Endothelial cell (in vitro differentiated cells): ENCODE measurements at places on chromosomes 3 and 15. TPM values are rescaled to one million over a fixed set of nuclear protein-coding genes. Genes with fewer than 3 reads are reported as not detected.

DNA sequence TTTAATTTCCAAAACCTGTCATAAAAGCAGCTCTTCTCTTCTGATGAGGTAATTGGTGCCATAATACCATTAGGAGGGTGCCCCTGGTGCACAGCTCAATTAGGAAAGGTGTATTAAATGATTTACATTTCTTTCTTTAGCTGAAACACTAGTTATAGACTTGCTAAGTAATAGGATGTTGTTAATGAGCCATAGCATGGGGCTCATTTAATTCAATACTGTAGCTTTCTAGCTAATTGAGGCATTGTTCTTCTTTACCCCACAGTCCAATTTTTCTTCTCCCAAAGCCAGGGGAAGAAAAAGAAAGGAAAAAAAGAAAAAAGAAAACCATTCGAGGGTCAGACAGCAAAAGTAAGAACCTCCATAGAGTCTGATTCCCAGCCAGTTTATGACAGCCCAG, 164.0 kb upstream of the HES1 start:
- H3K4me1 ChIP-seq = peaks cover 41% of the 10 kb centered on the region
- H3K27me3 ChIP-seq = peaks cover 3% of the 10 kb centered on the region
- H3K27ac ChIP-seq = no peak overlapping the region
- no peak overlapping the region for H3K4me3 ChIP-seq

GRCh38 chr15:66829551-66830121, 127.6 kb downstream of the SMAD6 start:
- peaks cover 5% of the 10 kb centered on the region for H3K27me3 ChIP-seq
- H3K27ac ChIP-seq = no peak overlapping the region
- no peaks in the 10 kb centered on the region for H3K4me1 ChIP-seq
- H3K4me3 ChIP-seq = no peak overlapping the region

- H3K4me3 ChIP-seq = no peak overlapping the region
- no peak overlapping the region for H3K27ac ChIP-seq
- H3K27me3 ChIP-seq = peaks cover 5% of the 10 kb centered on the region
- no peak for DNase-seq
These were observed 8.9 kb upstream of the POLR2M start for GRCh38 chr15:57697588-57697987.

DNA sequence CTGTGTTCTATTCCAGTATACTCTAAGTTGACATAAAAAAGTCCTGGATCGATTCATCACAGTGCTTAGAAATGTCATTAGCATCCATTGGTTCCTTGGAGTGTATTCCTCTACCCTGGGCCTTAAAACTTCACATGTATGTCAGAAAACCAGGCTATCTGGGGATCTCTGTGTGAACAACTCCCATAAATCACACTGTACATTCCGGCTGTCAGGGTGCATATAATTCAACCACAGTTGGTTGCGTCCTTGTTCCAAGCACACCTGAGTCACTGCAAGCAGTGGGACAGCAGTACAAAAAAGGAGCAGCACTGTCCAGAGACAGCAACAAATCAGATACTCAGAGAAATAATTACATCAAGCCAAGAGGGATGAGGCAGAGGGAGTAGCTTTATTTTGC, 52.4 kb downstream of the PDZRN3 start:
- H3K4me3 ChIP-seq = no peak overlapping the region
- H3K27ac ChIP-seq = no peak overlapping the region
- peaks cover 5% of the 10 kb centered on the region for H3K4me1 ChIP-seq
- H3K27me3 ChIP-seq = peaks cover 2% of the 10 kb centered on the region

NISCH gene
- 261 TPM for total RNA-seq
